ENCODE measurements at places on chromosomes 2 and 18.

DNA sequence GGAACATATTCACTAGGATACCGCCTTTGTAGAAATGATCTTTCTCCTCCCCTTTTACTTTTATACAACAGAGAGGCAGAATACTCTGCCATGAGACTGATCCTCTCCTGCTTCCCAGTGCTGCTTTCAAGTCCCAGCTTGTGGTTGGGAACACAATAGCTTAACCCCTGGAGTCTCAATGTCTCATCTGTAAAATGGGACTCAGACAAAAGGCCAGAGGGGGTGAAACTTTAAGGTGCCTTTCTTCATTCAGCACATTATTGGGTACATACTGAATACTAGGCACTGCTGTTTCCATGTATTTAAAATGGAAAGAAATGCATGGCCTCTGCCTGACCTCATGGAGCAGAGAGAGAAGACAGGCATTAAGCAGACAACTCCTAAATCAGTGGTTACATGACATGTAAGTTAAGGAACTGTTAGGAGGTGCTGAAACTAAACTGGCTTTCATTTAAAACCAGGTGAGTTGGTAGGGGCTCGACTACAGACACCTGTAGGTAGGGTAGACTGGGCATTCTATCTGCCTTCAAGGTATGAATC is 53.8 kb downstream of the MAP4K4 start:
- no peak for DNase-seq

- no peak for DNase-seq
Observed at GRCh38 chr2:205946226-205946625, 139.7 kb downstream of the INO80D start.

GRCh38 chr18:79922971-79923411 is 28.5 kb downstream of the SLC66A2 start:
- DNase-seq, result no peak

DNA sequence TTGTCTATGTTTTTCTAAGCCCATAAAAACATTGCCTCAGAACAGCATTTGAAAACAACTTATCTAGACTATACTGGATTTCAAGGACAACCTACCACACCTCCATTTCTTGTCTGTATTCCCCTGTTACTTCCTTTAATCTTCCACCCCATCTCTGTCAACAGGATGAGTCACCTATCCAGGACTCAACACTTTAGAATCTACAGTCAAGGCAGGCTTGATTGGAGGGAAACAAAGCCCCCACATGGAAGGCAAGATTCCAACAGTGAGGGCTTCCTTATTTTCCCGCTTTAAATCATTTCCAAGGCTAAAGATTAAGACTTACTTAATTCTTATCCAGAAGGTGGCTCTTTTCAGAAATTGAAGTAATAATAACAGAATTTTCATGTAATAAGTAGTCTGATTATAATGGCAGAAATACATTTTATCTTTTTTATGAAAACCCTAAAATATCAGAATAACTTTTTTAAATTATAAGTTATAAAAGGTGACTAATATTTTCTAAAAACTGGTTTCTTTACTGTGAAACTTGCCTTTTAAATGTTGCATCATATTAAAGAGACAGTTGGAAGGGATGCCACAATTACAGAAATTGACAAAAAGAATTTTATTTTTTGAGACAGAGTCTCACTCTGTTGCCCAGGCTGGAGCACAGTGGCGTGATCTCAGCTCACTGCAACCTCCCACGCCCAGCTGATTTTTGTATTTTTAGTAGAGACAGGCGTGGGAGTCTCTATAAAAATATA is 138.7 kb upstream of the CCDC150 start:
- DNase-seq, result no peak

GRCh38 chr18:24627644-24628315 is 167.3 kb downstream of the HRH4 start:
- DNase-seq, result no peak

- no peak for DNase-seq
Observed at GRCh38 chr2:1451422-1451821, 38.2 kb downstream of the TPO start.

DNA sequence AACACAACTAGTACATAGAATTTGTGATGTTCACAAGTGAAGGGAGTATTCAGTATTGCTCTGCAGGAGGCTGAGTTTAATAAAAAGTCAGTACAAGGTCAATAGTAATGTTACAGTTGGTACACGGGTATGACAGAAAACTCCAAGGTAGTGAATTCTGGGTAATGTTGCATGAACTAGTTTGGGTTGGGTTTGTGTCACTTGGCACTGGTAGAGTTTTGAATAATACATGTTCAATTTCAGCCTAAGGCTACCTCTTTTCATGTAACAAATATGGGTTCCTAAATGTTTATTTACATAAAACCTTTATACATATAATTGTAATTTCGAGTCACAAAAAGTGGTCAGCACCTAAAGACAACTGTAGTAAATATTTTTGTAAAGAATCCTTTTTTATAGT is 19.4 kb downstream of the CTIF start:
- DNase-seq, result no peak

DNA sequence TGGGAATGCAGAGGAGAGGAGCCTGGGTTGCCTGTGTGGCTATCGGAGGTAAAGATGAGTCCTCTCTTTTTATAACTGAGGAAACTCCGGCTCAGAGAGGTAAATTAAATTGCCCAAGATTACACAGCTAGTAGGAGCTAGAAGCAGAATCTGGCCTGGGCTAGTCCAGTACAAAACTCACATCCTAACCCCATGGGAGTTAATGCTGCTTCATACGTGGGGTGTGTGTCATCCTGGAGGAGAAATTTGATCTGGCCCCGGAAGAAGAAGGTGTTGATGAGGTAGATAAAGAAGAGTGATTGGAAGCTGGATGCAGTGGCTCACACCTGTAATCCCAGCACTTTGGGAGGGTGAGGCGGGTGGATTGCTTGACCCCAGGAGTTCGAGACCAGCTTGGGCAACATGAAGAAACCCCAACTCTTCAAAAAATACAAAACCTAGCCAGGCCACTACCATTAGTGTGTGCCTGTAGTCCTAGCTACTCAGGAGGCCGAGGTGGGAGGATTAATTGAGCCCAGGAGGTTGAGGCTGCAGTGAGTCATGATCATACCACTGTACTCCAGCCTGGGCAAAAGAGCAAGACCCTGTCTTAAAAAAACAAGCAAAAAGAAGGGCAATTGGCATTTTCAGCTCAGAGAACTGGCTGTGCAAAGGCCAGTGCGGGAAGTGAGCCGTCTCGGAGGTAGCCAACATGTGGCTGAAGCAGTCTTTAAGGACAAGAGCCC is 33.7 kb downstream of the CTIF start:
- no peak for DNase-seq

GRCh38 chr18:32237049-32237448 is 47.2 kb downstream of the MEP1B start:
- DNase-seq, result no peak

DNA sequence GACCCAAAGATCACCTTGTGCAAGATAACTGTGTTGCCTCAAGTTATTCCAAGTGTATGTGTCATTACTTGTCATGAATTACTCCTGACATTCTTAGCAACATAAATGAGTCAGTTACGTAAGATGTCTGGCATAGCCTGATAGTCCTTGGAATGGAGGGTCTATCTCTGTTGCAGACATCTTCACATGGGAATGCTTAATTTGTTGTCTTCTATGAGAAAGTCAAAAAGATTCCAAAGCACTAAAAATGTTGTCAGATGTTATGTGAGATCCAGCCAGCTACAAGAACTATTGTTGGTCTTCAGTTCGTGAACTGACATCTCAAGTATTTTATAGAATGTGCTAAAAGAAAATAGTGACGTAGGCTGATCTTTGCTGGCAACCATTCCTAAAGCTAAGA is 178.2 kb upstream of the RASGRP3 start:
- DNase-seq, result no peak

- no peak for DNase-seq
Observed at GRCh38 chr2:167575276-167575675, 672.1 kb downstream of the STK39 start.

DNA sequence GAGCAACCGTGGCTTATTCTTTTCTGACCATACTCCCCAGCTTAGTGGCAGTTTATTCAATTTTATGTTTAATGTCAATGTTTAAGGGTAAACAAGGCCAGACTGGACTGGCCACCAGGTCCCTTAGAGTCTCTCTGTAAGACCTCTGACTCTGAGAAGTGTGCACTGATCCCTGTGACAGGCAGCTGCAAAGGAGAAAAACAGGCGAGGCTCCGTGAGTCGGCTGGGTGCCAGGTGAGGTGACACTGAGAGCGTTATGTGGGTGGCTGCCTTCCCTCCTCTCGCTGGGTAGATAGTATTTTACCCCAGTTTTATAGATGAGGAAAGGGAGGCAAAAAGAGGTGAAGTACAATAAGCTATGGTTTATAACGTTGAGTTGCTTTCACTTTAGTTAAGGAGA is 139.4 kb upstream of the HDAC4 start:
- DNase-seq, result no peak

All from stimulated activated CD8-positive, alpha-beta memory T cell treated with anti-CD3 and anti-CD28 coated beads, Interleukin-2, amount 100 ng/mL, for 1 hour (primary cell).